Adipocyte (in vitro differentiated cells): ENCODE measurements at places on chromosomes 5 and 9.

GRCh38 chr9:112439171-112439570 is 47.5 kb upstream of the KIAA1958 start:
- DNase-seq: no peak

DNA sequence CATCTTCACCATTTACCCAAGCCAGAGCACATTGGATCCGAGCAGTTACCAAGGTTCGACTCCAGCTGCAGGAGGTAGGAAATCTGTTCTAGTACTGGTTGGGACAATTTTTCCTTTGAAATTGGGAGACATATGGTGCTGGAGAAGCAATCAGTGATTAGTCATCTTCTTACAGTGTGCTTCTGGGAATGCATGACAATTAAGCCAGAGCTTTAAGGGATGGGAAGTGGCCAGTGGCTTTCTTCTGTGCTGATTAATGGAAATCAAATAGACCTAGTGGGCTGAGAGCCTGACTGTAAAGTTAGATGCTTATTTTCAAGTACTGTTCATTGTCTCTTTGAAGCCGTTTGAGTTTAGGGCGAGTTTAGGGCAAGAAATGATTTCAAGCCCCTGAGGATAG is 152.1 kb downstream of the UNC13B start:
- DNase-seq: no peak

DNA sequence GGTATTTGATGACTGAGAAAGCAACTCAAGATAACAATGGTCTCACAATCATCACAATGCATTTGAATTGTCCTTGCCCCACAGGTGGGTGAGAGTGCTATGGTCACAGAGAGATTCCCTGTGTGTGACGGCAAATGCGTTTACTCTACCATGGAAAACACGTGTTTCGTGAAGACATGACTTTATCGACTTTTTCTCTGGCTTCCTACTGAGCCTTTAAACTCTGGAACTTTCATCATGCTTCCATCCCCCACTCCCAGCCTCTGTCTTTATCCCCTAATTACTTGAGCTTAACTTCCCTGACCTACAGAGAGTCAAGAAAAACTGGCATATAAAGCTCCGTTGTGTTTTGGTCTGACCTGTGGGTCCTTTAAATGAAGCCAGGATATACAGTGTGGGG is 414.1 kb upstream of the CLINT1 start:
- DNase-seq: no peak

- DNase-seq: no peak
Measured at GRCh38 chr5:27594141-27594540, 555.8 kb upstream of the CDH9 start.
